ENCODE measurements at places on chromosomes 1 and 21.

- DNase-seq, result no peak
These were observed 6.4 kb downstream of the TRIM63 start for GRCh38 chr1:26060832-26061574.

GRCh38 chr1:222582099-222582774, 7.5 kb downstream of the TAF1A start:
- peak; percentile 16 for DNase-seq

- DNase-seq, result no peak
These were observed 485.6 kb upstream of the ZRANB2 start for GRCh38 chr1:71566413-71566812.

- DNase-seq, result no peak
These were observed 5.4 kb upstream of the ALPL start for GRCh38 chr1:21503706-21504377.

DNA sequence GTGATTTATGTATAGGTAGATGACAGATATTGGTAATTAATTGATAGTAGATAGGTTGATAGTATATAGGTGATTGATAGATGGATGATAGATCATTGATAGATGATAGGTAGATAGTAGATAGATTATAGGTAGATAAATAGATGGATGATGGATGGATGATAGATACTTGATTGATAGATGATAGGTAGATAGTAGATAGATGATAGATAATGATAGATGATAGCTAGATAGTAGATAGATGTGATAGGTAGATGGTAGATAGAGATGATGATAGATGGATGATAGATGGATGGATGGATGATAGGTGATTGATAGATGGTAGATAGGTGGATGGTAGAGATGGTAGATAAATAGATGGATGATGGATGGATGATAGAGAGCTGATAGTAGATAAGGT, 62.0 kb upstream of the SAMD11 start:
- DNase-seq, result no peak

DNA sequence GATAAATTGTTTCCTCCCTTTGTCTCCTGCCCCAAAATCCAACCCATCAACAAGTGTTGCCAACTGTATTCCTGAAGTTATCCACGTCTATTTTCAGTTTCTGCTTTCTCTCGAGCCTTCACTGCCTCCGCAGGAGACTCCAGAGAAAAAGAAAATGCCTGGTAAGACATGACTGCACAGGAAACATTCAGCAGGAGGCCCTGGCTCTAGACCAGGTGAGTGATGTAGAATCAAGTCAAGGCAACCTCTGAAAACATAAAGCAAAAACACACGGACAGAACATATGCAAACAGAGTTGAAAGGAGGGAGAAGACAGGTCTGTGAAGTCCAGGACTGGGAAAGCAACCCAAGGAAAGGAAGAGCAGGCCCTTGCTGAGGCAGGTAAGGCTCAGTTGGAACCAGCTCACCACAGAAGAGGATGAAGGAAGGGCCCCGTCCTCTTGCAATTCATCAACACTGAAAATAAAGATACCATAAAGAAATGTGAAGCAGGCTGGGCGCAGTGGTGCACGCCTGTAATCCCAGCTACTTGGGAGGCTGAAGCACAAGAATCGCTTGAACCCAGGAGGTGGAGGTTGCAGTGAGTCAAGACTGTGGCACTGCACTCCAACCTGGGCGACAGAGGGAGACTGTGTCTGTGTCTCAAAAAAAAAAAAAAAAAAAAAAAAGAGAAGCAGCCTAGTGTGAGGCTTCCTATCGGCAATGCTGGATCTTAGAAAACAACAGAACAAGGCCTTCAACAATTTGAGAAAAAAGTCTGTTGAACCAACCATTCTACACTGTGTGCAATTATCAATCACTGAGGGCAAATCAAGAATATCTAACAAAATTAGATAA, 8.8 kb downstream of the NOL9 start:
- DNase-seq, result no peak

DNA sequence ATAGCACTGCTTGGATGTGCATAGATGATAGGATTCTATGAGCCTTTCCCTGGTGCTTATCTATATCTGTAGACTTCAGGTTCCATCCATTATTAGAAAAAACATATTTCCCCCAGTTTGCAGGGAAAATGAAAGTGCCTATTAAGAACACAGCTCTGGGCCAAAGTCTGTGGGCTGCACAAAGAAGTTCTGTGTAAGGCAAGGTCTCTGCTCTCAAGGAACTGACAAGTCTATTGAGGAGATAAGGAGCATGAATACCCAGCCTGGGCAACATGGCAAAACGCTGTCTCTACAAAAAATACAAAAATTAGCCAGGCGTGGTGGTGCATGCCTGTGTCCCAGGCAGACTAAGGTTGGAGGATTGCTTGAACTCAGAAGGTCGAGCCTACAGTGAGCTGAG, 22.3 kb upstream of the SDE2 start:
- DNase-seq, result no peak

DNA sequence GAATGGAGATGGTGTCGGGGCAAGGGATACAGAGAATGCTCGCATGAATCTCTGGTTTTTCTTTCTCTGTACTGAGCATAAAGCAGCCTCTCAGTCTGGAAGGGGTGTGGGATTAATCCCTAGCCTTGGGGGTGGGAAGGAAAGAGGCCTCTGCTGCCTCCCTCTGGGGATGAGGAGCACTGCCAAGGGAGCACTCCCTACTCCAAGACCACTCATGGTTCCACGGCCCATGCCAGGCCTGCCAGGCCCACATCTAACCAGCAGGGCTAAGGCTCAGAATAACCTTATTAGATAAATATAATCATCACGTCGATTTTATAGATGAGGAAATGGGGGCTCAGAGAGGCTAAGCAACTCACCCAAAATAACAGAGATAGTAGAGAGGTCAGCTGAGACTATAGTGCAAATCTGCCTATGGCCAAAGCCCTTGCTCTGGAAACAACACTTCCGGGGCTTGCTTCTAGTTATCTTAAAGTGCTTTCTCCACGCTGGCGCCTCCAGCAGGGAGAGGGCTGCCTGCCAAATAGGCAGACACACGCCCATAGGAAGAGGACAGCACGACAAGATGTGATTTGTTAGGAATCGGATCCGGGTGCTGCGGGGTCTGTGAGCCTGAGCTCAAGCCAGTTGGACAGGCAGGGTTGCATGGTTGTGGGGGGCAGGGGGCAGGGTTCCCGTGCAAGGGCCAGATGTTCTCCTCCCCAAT, 522 bp downstream of the TEX35 start:
- DNase-seq, result no peak

DNA sequence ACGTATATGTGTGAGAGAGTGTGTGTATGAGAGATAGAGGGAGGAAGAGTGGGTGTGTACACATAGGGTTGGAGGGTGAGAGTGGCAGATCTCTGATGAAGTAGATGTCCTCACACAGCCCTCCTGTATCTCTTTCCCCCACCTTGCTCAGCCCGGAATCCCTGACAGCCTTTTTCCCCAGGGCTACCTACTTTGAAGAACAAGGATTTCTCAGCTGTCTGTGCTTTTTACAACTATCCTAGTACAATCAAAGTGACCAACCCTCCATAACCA, 29.1 kb upstream of the CADM3 start:
- no peak for DNase-seq

- DNase-seq, result peak; percentile 74
These were observed 70.5 kb upstream of the COL24A1 start for GRCh38 chr1:86227026-86227425.

- DNase-seq, result no peak
These were observed 13.2 kb downstream of the KLHDC8A start for GRCh38 chr1:205343431-205344065.

DNA sequence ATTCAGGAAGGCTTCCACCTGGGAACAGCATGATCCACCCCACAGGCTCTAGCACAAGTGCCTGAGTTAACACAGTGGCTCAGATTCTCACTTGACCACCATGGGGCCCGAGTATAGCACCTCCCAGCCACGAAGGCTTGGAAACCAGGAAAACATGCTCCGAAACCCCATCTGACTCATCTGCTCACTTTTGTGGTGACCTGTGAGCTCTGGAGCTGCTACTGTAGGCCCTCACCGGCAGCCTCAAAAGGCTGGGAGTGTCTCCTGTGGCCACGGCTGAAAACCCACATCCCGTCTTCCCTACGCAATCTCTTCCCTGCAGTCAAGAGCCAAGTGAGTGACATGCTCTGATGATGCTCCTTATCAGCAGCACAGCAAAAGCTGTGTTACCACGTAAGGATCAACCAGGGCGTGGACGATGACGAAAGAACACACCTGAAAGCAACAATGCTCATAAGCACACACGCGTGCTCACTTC, 81.4 kb downstream of the TGFBR3 start:
- DNase-seq, result peak; percentile 96

DNA sequence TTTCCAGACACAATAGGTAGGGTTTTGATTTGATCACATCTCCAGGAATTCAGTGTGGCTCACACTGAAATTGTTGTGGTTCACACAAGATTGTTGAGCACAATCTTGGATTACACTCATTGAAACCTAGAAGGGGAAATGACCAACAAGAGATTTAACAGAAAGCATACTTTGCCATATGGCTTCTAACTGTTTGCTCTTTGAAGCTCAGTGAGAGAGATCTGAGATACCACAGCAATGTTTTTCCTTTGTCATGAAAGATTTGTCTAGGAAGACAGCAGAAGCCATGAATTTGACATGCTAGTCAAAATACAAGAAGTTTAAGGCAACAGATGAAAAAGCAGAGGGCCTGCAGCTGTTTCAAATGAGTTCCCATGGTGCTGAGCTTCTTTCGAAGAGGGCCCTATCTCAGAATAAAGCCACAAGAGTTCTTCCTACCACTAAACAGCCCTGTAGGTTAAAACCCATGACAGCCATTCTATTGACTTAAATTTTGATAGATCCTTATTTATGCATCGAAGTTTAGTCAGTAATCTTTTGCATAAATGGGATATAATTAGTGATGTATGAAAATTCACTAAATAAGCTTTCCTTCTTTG, 650.4 kb downstream of the LTN1 start:
- peak; percentile 15 for DNase-seq

DNA sequence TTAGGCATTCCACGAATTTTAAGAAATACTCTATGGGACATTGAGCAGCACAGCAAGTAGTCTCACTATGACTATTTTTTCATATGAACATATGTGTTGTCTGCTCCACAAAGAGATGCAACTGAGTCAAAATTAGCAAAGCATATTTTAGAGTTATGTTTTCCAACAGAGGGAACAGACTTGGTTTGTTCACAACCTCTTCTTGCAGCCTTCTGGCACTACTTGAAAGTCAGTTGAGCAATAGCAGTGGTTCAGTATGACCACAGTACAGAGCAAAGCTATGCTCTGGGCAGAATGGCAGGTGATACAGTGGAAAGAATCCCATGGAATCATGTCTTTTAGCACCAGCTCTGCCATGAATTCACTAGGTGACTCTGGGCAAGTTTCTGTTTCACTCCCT, 5.2 kb downstream of the CCN1 start:
- peak; percentile 94 for DNase-seq

DNA sequence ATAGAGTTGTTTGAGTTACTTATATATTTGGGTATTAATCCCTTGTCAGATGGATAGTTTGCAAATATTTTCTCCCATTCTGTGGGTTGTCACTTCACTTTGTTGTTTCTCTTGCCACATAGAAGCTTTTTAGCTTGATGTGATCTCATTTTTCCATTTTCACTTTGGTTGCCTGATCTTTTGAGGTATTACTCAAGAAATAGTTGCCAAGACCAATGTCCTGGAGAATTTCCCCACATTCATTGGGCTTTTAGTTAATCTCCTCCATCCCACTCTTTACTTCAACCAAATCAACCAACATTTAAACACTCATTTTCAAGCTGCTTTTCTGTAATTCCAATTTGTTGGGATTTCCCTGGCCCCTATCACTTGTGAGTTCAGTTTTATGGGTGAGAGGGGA, 69.0 kb downstream of the LEPR start:
- no peak for DNase-seq

DNA sequence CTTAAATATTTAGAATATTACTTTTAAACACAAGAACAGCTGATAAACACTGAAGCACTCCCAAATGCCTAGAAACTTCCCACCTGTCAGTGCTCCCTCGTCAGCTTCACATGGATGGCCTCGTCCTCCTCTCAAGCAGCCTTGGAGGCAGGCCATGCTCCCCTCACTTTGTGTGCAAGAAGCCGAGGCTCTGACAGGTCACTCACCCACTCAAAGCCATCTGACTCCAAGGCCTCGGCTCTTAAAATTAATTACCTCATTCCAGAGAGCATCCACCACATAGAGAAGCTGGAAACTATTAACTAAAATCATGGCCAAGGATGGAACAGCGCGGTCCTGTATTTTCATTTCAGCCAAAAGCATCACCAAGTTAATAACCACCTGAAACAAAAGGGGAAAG, 17.8 kb downstream of the LBR start:
- no peak for DNase-seq

DNA sequence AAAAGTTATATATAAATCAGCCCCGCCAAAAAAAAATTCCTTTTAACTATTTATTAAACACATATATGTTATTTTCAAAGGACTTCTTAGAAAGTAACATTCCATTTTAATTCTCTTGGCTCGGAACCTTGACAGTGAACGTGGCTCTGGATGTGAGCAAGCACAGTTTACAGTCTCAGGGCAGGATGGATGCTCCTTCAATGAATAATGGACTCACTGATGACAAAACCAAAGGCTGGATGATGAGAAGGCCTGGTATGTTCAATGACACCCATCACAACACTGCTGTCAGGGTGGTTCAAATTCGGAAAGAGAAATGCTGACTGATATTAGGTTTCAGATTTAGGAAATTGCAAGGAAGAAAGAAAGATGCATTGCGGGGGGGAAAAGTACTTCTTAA, 148.8 kb downstream of the SIPA1L2 start:
- DNase-seq, result no peak

DNA sequence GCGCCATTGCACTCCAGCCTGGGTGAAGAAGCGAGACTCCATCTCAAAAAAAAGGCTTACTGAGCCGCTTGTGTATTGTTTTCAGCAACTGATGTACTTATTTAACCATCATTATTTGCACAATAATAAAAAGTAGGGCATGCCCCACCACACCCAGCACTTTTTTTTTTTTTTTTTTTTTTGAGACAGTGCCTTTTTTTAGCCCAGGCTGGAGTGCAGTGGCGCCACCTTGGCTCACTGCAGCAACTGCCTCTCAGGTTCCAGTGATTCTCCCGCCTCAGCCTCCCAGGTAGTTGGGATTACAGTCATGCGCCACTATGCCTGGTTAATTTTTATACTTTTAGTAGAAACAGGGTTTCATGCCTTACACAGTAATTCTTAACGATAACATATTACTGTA, 12.2 kb upstream of the TRNAU1AP start:
- no peak for DNase-seq

- DNase-seq, result no peak
These were observed 68.5 kb downstream of the OBSCN start for GRCh38 chr1:228276174-228276831.

GRCh38 chr1:26043765-26044164, 2.2 kb downstream of the SLC30A2 start:
- no peak for DNase-seq

DNA sequence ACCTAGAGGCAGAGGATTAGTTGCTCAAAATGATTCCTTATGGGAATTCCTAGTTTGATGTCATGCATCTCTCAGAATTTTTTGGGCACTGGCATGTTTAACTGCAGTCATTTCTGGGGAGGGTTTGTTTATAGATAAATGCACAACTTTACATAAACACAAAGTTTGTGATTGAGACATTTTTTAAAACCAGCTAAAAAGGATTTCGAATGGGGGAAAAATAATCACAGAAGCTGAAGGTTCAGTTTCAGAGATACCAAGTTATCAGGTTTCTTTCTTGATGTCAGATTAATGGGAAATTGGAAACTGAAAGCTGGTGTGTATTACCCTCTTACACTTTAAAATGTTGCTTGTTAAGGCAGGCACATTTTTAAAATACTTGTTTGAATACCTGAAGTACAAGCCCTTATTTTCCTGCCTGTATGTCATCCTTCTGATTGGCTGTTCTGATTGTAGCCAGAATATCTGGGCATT, 72.1 kb downstream of the DISP1 start:
- no peak for DNase-seq

- peak; percentile 57 for DNase-seq
These were observed 470.6 kb downstream of the PTPRU start for GRCh38 chr1:29706936-29707335.
